Nephron progenitor cell (in vitro differentiated cells): ENCODE measurements at places on chromosomes 7 and 10.
A peak's percentile ranks its signal among the peaks of the same experiment; 100 is the strongest.

DNA sequence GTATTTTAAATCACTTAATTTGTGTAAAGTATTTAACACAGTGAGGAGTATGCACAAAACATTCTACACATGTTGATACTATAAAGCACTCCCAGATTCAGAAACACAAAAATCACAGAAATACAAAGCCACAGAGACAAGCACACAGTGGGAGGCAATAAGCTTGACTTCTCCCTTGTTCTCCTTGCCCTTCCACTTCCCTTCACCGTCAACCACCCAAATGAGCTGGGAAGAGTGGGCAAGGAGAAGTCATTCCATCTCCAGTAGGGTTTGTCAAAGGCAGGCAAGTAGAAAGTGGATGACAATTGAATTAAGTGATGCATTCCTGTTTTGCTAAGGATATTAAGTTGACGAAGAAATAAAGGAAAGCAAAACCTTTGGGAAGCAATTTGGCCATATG lies 4.2 kb upstream of the TMEM139 start:
- H3K27me3 ChIP-seq, result peaks cover 17% of the 10 kb centered on the region
- peaks cover 21% of the 10 kb centered on the region for H3K4me1 ChIP-seq

DNA sequence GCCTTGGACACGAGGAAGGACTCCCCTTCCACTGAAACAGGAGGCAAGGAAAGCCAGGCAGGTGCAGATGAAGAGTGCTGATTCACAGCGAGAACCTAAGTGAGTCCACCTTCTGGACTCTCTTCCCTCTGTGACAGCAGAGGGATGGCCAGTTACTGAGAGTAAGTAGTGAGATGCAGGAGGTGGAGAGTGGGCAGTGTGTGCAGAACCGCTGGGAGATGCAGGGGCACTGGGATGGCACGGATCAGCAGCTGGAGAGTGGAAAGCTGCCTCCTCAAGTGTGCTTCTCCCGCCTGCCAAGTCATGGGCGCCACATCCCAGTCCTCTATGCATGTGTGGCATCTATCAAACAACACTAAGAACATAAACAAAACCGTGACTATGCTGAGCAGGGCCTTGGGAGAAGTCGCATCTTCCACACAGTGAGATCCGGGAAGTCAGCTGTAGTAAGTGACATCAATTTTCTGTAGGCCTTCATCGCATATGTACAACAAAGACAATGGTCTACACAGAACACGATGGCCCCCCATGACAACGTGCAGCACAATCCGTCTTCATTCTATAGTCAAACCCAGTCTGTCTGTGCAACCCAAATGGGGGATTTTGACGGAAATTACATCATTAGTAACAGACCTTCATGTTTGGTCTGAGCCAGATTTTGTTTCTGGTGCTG lies 217.4 kb upstream of the KLF14 start:
- H3K4me3 ChIP-seq, result no peak overlapping the region
- H3K27ac ChIP-seq, result no peak overlapping the region
- H3K36me3 ChIP-seq, result no peaks in the 10 kb centered on the region
- peaks cover 17% of the 10 kb centered on the region for H3K4me1 ChIP-seq
- no peaks in the 10 kb centered on the region for H3K27me3 ChIP-seq

DNA sequence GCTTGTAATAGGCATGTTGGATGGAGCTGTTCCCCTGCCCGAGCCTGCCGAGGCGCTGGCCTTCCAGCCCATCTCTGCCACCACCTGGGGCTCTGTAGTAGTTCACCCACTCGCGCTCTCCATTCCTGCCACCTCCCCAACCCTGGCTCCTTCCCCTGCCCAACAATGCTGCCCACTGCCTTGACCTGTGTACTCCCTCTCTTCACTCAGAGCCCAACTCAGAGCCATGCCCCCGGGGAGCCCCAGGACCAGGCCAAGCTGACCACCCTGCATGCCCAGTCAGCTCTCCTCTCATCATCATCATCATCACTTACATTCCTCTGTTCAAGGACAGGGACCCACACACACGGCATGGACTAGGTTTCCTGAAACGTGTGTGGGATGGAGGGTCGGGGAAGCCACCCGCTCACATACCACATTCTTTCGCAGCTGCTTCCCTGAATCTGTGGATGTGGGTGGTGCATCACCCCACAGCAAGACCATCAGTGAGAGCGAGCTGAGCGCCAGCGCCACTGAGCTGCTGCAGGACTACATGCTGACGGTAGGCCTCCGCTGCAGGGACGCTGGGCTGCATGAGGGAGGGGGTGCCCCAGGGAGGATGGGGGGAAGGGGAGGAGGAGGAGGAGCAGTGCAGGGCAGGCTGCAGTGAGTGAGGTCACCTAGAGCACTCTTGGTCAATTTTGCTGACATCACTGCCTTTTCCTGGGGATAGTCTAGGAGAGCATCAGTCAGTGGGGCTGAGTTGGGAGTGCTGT lies 15.6 kb downstream of the NACAD start:
- peak overlapping the region; percentile 95 for H3K27ac ChIP-seq
- H3K4me1 ChIP-seq, result no peaks in the 10 kb centered on the region
- H3K27me3 ChIP-seq, result no peaks in the 10 kb centered on the region
- DNase-seq, result no peak
- H3K4me3 ChIP-seq, result no peak overlapping the region

- H3K4me1 ChIP-seq, result peaks cover 14% of the 10 kb centered on the region
- peaks cover 4% of the 10 kb centered on the region for H3K27me3 ChIP-seq
- no peak overlapping the region for H3K4me3 ChIP-seq
- peak; percentile 20 for DNase-seq
Observed at GRCh38 chr7:45237788-45238461, 80.3 kb downstream of the RAMP3 start.

DNA sequence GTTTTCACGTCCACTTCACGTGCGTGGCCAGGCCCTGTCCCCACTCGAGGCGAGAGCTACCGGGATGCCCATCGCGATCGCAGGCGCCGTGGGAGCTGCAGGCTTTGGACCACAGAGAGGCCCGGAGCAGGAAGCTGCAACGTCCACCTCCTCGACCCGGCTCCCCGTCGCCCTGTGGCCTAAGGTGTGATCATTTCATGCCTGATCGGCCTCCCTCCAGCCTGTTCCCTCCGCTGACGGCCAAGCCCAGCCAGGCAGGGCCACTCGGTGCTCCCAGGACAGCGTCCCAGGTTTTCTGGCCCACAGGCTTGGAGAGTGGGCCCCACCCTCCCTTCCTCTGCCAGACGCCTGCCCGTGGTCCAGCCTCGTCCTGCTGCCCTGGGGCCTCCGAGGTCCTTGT lies 19.6 kb downstream of the KNDC1 start:
- peak; percentile 42 for DNase-seq

GRCh38 chr10:7891634-7892033 lies 73.3 kb downstream of the TAF3 start:
- H3K27ac ChIP-seq, result no peak overlapping the region
- peaks cover 14% of the 10 kb centered on the region for H3K36me3 ChIP-seq
- H3K4me1 ChIP-seq, result peaks cover 51% of the 10 kb centered on the region
- H3K27me3 ChIP-seq, result peaks cover 5% of the 10 kb centered on the region
- DNase-seq, result no peak

GRCh38 chr7:94348142-94348541 lies 46.6 kb upstream of the COL1A2 start:
- H3K4me1 ChIP-seq, result peaks cover 60% of the 10 kb centered on the region
- H3K27me3 ChIP-seq, result peaks cover 8% of the 10 kb centered on the region
- H3K4me3 ChIP-seq, result no peak overlapping the region
- no peaks in the 10 kb centered on the region for H3K36me3 ChIP-seq
- DNase-seq, result no peak

- DNase-seq, result no peak
- no peak overlapping the region for H3K4me3 ChIP-seq
- H3K4me1 ChIP-seq, result peaks cover 16% of the 10 kb centered on the region
- no peaks in the 10 kb centered on the region for H3K27me3 ChIP-seq
Observed at GRCh38 chr7:151352512-151352911, 10.9 kb downstream of the NUB1 start.

DNA sequence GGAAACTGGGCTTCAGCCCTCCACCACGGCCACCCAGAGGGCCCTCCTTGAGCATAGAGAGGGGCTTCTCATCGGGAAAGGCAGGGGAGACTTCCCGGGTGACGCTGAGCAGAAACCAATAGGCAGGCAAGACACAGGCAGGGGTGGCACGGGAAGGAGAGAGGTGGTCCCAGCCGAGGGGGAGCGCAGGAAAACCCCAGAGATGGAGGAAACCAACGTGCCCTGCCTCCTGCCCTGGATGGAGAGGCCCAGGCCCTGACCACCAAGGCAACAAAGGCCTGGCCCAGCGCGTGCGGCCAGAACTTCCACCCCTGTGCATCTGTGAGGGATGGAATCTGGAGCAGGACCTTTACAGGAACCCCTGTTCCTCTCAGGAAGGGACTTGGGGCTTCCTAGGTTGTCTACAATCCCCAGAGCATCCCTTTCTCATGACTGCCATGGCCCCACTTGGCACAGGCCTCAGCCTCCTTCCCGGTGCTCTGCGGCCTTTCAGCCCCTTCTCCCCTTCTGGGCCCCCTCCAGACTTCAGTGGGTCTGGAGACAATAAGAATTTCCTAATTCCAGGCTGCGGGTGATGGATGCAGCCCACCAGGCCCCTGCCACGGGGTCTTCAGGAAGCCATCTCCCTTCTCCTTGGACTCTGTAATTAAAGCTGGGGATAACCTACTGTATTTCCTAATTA lies 137.0 kb upstream of the RET start:
- H3K36me3 ChIP-seq, result no peaks in the 10 kb centered on the region
- peaks cover 32% of the 10 kb centered on the region for H3K27me3 ChIP-seq
- H3K4me3 ChIP-seq, result no peak overlapping the region
- no peak overlapping the region for H3K27ac ChIP-seq
